ENCODE measurements at places on chromosomes 16 and 17. TPM values are rescaled to one million over a fixed set of nuclear protein-coding genes. Genes with fewer than 3 reads are reported as not detected.
A peak's percentile ranks its signal among the peaks of the same experiment; 100 is the strongest.

GRCh38 chr16:88782454-88783390 lies 2.3 kb downstream of the PIEZO1 start:
- DNase-seq, result no peak

- DNase-seq, result no peak
These were observed 4.4 kb upstream of the RASL10B start for GRCh38 chr17:35726953-35727460.

GRCh38 chr16:83115491-83116232 lies 488.9 kb downstream of the CDH13 start:
- DNase-seq, result no peak

DNA sequence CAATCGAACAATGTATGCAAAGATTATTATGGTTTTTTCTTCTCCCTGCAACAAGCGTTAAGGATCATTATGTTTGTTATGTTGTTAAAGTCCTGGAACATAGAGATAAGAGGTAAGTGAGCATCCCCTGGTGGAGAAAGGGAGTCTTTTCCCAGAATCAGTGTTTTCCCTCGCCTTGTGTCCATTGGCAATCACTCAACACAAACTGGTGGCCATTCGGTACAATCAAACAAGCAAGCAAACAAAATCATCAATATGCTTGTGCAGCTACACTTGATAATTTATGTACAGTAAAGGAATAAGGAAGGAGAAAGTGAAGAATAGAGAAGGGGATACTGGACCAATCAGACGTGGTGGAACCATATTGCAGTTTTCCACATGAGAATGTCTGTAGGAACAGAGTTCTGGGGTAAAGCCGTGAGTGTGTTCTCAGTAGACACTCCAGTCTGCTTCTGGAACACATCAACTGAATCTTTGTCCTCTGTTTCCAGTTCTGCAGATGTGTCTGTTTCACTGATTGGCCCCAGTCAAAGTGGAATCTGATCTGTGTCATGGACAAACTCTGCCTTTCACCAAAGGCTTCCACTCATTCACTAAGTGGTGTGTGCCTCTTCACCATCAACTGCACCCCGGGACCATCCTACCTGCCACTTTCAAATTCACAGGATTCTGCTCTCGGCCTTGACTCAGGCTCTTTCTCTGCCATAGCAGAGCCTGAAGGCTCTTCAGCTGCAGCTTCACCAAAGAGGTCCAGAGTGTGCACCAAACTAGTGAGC lies 169.5 kb downstream of the AHSP start:
- no peak for DNase-seq

GRCh38 chr17:7632492-7632894 lies 2.6 kb downstream of the SHBG start:
- DNase-seq, result no peak

DNA sequence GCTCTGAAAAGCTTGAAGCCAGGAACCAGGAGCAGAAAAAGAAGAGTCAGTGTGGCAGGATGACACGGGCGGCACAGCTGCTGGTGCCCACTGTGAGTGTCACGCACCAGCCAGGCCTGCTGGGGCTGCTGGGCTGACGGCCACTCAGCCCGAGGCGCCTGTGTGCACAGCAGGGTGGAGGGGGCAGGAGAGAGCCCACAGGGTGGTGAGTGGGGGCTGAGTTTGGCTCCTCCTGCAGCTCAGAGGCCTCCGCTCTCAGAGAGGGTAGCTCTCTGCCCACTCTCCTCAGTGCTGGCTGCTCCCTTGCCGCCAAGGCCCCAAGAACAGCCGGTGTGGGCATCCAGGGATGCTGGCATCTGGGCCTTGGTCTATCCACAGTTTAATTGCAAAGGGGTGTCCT lies 59.6 kb downstream of the GSG1L start:
- no peak for DNase-seq

DNA sequence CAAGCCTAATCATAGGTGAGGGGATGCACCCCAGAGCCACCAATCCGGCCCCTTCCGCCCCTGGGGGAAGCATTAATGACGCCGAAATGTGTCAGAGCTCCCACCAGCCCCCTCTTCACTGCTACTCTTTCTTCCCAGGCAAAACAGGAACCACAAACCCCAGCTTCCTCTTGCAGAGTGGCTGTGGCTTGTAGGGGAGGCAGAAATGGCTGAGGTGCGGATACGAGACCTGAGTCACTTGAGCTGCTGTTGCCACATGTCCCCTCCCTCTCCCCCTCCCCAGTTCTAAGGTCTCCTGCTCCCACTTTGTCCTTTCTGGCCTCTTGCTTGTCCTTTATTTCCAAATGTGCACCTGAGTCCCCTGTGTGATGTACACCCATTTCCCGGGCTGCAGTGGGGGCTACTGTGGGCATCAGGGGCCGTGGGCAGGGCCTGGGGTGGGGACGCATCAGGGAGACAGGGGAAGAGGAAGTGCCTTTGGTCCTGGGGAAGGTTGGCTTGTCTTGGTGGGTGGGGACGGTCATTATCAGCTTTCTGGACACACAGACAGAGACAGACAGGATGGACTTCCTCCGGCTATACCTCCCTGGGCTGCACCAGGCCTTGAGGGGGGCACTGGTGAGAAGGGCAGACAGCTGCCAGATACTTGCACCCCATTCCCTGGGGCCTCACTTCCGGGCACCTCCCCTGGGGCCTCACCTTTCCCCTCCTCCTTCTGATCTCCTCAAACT lies at the start of gene APOBR:
TSS of gene APOBR (plus strand) at position 523 of the 731 bp plus-strand sequence. CDS start at position 562, 39 bp downstream.
- DNase-seq, result no peak

DNA sequence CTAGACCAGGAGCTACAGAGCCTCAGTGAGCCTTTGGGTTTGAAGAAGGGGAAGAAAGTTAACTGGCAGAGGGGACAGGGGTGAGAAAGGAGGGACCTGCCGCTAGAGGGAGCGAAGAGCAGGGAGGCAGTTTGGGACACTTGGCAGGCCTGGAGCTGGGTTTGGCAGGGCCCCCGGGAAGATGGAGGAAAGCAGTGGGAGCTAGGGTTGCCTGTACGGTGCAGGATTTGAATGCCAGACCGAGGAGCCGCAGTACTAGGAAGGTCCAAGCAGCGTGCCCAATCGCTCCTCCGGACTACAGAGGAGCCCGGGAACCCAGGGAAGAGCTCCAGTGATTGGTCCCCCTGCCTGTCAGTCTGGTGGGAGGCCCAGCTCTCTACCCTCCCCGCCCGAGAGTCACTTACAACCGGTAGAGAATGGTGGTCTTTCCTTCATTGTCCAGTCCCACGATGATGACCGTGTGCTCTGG lies 1.3 kb downstream of the ARL5C start:
- peak; percentile 81 for DNase-seq

DNA sequence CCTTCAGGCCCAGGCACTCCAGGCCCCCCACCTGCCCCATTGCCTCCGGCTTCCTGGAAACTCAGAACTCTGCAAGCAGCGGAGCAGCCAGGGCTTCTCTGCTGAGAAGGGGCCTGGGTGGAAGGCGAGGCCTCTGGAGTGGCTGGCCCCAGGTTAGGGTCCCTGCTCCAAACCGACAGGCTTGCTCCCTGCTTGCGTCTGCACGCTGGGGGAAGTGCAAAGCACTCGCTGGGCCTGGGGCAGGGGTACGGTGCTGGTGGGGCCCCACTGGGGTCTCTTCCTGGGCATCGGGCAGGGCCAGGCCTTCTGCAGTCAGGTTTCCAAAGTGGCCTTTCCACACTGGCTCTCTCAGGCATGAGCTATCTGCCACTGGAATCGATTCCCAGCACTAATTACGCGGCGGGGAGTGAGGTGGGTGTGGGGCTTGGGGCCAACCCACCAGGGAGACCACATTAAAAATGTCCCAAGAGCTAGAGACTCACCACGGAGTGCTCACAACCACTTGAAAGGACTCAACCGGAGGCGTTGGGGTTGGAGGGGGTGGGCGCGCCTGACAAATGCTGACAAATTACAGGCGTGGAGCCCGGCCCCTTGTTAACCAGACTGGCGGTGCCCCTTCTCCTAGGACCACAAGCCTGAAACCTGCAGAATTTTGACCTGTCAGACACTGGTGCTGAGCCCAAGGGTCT lies 17.9 kb downstream of the FAM83G start:
- no peak for DNase-seq

DNA sequence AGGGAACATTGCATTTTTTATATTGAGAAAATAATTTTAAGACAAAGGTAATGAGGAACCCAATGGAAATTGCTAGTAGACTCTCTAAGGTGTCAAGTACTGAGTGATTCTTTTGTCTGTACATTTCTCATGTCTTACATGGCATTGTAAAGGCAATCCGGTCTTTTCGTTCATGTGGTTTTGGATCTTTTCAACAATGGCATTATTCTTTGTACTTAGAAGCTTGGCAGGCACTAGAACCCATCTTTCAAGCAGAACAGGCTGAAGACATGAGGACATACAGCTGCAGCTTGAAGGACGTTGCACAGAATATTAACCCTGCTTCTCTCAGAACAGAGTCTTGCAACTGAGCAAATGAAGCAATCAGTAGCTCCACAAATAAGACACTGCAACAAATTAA lies 231.5 kb upstream of the ZFHX3 start:
- no peak for DNase-seq

DNA sequence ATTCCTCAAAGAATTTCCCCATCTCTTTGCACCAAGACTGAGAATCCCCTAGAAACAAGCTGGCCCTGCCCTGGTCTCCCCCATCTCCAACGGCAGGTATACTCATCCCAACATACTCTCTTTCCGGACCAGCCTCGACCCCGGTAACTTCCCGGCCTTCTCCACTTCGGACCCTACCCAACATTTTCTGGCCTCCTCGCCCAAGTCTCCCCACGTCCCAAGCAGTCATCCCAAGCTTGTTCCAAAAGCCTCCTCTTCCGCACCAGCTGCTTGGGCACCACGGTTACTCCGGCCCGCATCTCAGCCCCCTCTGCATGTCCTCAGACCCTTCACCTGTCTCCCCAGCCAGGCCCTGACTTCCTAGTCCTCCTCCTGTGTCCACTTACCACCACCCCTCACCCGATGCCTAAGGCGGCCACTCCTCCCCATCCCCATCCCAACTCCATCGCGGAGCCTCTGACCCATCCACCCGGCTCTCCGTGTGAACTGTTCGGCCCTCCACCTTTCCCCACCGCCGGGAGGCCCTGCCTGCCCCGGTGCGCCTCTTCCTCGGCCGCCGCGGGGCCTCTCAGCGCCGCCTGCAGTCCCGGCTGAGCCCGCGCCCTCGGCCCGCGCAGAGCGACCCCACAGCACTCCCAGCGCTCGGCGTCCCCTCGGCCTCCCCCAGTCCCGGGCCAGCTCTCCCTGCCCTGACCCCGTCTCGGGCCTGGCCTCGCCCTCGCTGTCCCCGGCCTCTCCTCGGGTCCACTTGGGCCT lies 994 bp downstream of the PITPNA start:
- DNase-seq, result no peak

DNA sequence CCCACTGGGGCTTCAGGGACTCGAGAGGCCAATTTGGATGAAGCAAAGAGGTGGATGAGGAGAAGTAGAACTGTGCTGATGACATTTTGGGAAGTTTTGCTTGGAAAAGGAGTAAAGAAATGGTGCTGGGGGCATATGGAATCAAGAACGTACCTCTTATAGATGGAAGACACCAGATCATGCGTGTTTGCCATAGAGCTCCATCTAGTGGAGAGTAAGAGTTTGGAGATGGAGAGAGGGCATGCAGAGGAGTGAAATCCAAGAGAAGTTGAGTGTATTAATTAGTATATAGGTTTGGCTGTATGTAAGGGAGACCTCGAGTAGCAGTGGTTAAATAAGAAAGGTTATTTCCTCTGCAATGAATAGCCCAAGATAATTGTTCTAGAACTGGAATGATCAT lies 56.0 kb downstream of the SHISA6 start:
- no peak for DNase-seq

DNA sequence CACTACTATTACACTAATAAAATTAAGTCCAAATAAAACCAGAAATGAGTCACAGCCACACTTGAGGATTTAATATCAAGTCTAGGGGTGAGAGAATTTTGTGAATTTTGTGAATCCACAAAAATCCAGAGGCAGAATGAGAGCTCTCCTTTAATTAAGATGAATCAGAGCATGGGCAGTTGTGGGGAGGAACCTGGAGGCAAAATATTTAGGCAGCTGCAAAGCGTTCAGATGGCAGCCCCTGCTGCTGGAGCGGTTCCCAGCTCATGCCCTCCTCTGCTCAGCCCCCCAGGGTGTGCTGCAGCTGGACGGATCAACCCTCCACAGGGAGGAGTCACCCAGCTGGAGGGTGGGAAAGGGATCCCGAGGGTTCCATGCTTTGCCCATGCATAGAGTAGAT lies 43.4 kb upstream of the IRX6 start:
- DNase-seq, result no peak

- no peak for DNase-seq
These were observed 54.6 kb downstream of the STX8 start for GRCh38 chr17:9521062-9521461.

GRCh38 chr16:77551357-77551756 lies 116.5 kb upstream of the ADAMTS18 start:
- no peak for DNase-seq

RND2 gene
- total RNA-seq, result 2.4 TPM

STX1B gene
- total RNA-seq, result 0.68 TPM

MT1M gene
- 23.2 TPM for total RNA-seq

PPP1R27 gene
- total RNA-seq, result not detected

KRT17 gene
- 87.1 TPM for total RNA-seq

HOXB2 gene
- 73.0 TPM for total RNA-seq
